ENCODE measurements at places on chromosomes 1 and 21. TPM values are rescaled to one million over a fixed set of nuclear protein-coding genes. Genes with fewer than 3 reads are reported as not detected.

Gene CASQ1
- 0.45 TPM for polyA plus RNA-seq

DNA sequence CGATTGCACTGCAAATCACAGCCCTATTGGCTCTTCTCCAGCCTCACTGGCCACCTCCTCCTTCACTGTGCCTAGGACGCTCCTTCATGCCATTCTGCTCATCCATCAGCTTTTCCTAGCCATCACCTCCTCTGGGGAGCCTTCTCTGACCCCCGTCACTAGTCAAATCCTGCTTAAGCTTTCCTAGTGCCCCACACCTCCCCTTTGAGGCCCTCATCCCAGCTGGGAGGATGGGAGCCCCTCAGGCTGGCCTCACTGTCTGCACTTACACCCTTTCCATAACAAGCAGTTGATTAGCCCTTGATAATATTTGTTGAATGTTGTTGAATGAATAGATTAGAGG is 50.7 kb downstream of the KLHDC7A start:
- no peak for DNase-seq

Gene LRRC7
- polyA plus RNA-seq, result 0.02 TPM

DNA sequence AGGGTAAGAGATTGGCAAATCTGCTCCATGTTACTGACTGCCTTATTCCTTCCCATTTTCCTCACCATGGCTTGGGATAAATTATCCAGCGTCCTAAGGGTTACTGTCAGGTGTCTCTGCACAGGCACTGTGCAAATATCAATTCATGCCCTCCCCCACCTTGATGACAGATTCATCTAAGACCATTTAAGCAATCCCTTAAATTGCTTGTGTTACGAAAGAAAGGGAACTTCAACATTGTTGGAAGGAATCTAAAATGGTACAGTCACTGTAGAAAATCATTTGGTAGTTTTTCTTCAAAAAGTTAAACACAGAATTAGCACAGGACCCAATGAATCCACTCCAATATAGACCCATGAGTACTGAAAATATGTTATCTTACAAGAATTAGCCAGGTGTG is 17.6 kb upstream of the MTARC2 start:
- no peak for DNase-seq

- no peak for DNase-seq
These were observed 8.1 kb upstream of the ACOT7 start for GRCh38 chr1:6401673-6402072.

Gene PGLYRP3
- not detected for polyA plus RNA-seq

- DNase-seq, result peak; percentile 62
These were observed 39.0 kb upstream of the PPP1R15B start for GRCh38 chr1:204450461-204451257.

- no peak for DNase-seq
These were observed 77.8 kb downstream of the ADGRL2 start for GRCh38 chr1:81878538-81878937.

Gene LCE2A
- not detected for polyA plus RNA-seq

DNA sequence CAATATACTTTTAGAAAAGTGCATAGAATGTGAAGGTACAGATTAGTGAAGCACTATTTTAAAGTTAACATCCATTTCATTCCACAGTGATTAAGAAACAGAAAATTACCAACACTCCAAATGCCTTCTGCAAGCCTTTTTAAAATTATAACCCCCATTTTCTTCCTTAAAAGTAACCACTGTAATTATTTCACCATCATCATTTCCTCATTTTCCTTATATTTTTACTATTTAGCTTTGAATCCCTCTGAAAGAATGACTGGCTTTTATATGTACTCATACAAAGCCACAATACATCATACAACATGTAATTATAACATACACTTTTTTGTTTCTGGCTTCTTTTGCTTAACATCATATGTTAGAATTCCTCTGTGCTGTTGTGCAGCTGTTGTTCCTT is 6.5 kb upstream of the NEGR1 start:
- no peak for DNase-seq

GRCh38 chr1:109978761-109979488 is 5.6 kb upstream of the AHCYL1 start:
- DNase-seq, result no peak

- DNase-seq, result no peak
These were observed 159.0 kb downstream of the MIS18A start for GRCh38 chr21:32119811-32120210.

- no peak for DNase-seq
These were observed 97.2 kb upstream of the IGSF21 start for GRCh38 chr1:18010408-18010807.

- no peak for DNase-seq
These were observed 303.0 kb upstream of the PLD5 start for GRCh38 chr1:242827538-242827937.

GRCh38 chr1:28804071-28804470 is 7.9 kb upstream of the OPRD1 start:
- no peak for DNase-seq

Gene CAMK1G
- 0.76 TPM for polyA plus RNA-seq

Data from spleen (tissue), 13 donors.